ENCODE measurements at places on chromosomes 6 and 20.

DNA sequence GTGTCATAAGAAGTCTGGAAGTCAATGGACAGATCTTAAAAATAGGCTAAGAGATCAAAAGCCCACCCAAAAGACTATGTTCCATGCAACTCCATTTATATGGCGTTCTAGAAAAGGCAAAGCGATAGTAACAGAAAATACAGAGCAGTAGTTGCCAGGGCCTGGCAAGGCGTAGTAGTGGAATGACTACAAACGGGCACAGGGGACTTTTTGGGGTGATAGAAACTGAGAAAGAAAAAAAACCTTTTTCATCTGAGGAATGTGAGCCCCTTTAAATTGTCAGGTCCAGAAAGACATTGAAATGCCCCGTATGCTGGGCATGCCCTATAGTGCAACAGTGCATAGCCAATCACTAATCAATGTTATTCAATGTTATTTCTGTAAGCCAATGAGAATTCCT, 47.2 kb upstream of the FAM50B start:
- no peaks in the 10 kb centered on the region for H3K36me3 ChIP-seq
- DNase-seq: no peak
- no peaks in the 10 kb centered on the region for H3K27me3 ChIP-seq
- H3K4me1 ChIP-seq: peaks cover 43% of the 10 kb centered on the region
- H3K27ac ChIP-seq: peak overlapping the region; percentile 97

- no peak overlapping the region for H3K4me3 ChIP-seq
- H3K27ac ChIP-seq: no peak overlapping the region
- no peaks in the 10 kb centered on the region for H3K36me3 ChIP-seq
- no peaks in the 10 kb centered on the region for H3K4me1 ChIP-seq
- DNase-seq: no peak
These were observed 18.7 kb downstream of the HLA-DMB start for GRCh38 chr6:32922083-32922482.

- H3K27ac ChIP-seq: peak overlapping the region; percentile 53
- H3K36me3 ChIP-seq: peaks cover 79% of the 10 kb centered on the region
- no peak overlapping the region for H3K4me3 ChIP-seq
- no peak for DNase-seq
- H3K27me3 ChIP-seq: no peaks in the 10 kb centered on the region
These were observed 40.1 kb upstream of the ZBP1 start for GRCh38 chr20:57660181-57660921.

DNA sequence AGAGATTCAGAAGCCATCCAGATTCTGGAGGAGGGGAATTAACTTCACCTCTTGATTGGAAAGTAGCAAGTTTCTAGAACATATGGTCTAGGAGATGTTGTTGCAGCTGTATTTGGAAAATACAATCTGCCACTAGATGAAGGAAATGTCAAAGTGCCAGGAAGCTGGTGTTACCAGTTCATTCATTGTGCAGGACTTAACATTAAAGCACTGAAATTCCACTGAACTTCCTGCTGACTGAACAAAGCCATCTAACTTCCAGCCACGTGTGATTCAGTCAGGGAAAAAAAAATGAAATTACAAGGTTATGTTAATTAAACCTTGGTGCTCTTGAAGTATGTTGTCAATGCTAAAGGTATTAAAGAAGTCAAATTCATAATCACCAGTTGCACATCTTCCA, 321.5 kb upstream of the SASH1 start:
- no peak overlapping the region for H3K27ac ChIP-seq
- no peak for DNase-seq
- H3K4me1 ChIP-seq: no peaks in the 10 kb centered on the region
- no peak overlapping the region for H3K4me3 ChIP-seq

DNA sequence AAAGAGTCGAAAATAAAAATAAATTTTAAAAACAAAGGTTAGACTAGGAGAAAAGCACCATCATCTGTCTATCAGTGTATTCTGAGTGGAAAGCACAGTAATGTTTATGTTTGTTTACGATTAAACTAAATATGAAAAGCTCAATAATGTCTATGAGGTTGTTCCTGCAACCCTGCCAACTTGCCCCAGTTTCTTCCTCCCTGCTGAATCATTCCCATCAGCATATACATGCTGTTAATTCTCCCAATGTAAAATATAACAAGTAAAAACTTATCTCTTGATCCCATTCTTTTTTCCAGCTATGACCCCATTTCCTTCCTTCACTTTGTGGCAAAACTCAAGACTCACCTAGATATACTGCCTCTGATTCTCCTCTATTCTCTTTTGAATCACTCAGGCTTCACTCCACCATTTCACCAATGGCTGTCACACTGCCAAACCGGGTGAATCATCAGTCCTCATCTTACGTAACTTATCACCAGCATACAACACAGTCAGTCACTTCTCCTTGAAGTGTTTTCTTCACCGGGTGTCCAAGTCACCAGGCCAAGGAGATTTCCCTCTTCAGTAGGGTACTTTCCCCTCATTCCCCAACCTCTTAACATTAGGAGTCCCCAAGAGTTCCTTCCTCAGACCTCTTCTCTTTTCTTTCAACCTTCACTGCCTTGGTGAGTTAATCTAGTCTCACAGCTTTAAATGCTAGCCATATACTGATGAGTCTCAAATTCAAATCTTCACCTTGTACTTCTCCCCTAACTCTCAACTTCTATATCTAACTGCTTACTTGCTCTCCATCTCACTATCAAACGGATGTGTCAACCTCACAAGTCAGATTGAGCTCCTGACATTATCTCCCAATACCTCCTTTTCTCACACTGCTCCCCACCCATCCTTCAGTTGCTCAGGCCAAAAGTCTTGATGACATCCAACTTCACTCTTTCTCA, 6.2 kb downstream of the TMEM242 start:
- H3K36me3 ChIP-seq: peaks cover 47% of the 10 kb centered on the region
- DNase-seq: no peak
- peak overlapping the region; percentile 31 for H3K27ac ChIP-seq
- peaks cover 14% of the 10 kb centered on the region for H3K4me1 ChIP-seq
- no peaks in the 10 kb centered on the region for H3K27me3 ChIP-seq

DNA sequence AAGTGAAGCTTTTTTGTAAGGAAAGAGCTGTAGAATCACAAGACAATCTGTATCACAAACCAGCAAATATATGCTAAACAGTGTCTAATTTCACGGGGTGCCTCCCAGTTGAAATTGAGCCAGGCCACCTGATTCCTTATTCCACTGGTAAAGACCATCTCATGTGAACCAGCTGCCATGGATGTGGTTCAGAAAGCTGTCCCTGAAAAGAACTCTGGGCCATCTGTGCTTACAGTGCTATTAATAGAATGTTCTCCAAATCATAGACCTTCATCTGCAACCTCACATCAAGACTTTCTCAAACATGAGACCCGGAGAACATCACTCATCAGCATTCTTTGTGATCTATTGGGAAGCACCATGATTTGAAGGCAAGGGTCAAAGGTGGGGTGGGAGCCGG, 89.7 kb downstream of the FBXO5 start:
- H3K4me3 ChIP-seq: no peak overlapping the region
- DNase-seq: no peak
- no peak overlapping the region for H3K27ac ChIP-seq
- peaks cover 5% of the 10 kb centered on the region for H3K4me1 ChIP-seq
- peaks cover 4% of the 10 kb centered on the region for H3K27me3 ChIP-seq
- no peaks in the 10 kb centered on the region for H3K36me3 ChIP-seq

- H3K4me3 ChIP-seq: no peak overlapping the region
- peaks cover 84% of the 10 kb centered on the region for H3K36me3 ChIP-seq
- no peak overlapping the region for H3K27ac ChIP-seq
- H3K27me3 ChIP-seq: no peaks in the 10 kb centered on the region
These were observed 27.4 kb upstream of the LRRN4 start for GRCh38 chr20:6081236-6081635.

DNA sequence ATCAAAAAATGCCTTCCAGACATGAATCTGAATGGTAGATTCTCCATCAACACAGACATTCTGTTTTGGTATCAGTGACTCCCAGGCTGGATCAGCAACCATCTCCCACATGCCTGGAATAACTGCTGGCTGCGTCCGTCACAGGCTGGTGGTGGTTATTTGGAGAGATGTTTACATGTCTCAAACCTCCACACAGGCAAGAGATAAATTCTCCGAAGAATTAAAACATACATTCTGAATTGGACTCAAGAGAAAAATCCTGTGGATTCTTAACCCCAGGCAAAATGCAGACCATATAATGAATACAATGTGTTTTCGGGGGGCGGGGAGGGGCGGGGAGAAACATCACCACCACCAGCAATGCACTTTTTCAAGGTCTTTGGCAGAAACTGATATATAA, 108.2 kb downstream of the THBS2 start:
- no peaks in the 10 kb centered on the region for H3K4me1 ChIP-seq
- H3K27me3 ChIP-seq: no peaks in the 10 kb centered on the region
- no peaks in the 10 kb centered on the region for H3K36me3 ChIP-seq
- H3K27ac ChIP-seq: no peak overlapping the region

- peaks cover 52% of the 10 kb centered on the region for H3K4me1 ChIP-seq
- no peaks in the 10 kb centered on the region for H3K27me3 ChIP-seq
- no peaks in the 10 kb centered on the region for H3K36me3 ChIP-seq
- H3K4me3 ChIP-seq: no peak overlapping the region
- peak; percentile 91 for DNase-seq
These were observed 54.1 kb downstream of the FGD2 start for GRCh38 chr6:37059344-37060194.

GRCh38 chr20:63008541-63009044, 1.8 kb upstream of the BHLHE23 start:
- H3K27me3 ChIP-seq: peaks cover 98% of the 10 kb centered on the region
- no peak overlapping the region for H3K27ac ChIP-seq
- H3K36me3 ChIP-seq: no peaks in the 10 kb centered on the region
- DNase-seq: no peak
- H3K4me3 ChIP-seq: no peak overlapping the region

GRCh38 chr6:113125626-113126025, 731.5 kb upstream of the MARCKS start:
- DNase-seq: no peak
- H3K4me1 ChIP-seq: peaks cover 26% of the 10 kb centered on the region
- no peaks in the 10 kb centered on the region for H3K36me3 ChIP-seq
- no peaks in the 10 kb centered on the region for H3K27me3 ChIP-seq
- H3K4me3 ChIP-seq: no peak overlapping the region
- H3K27ac ChIP-seq: no peak overlapping the region

GRCh38 chr20:38267296-38267695, 6.8 kb upstream of the KIAA1755 start:
- H3K36me3 ChIP-seq: no peaks in the 10 kb centered on the region
- H3K27ac ChIP-seq: no peak overlapping the region
- no peak overlapping the region for H3K4me3 ChIP-seq
- no peak for DNase-seq
- H3K4me1 ChIP-seq: peaks cover 17% of the 10 kb centered on the region

DNA sequence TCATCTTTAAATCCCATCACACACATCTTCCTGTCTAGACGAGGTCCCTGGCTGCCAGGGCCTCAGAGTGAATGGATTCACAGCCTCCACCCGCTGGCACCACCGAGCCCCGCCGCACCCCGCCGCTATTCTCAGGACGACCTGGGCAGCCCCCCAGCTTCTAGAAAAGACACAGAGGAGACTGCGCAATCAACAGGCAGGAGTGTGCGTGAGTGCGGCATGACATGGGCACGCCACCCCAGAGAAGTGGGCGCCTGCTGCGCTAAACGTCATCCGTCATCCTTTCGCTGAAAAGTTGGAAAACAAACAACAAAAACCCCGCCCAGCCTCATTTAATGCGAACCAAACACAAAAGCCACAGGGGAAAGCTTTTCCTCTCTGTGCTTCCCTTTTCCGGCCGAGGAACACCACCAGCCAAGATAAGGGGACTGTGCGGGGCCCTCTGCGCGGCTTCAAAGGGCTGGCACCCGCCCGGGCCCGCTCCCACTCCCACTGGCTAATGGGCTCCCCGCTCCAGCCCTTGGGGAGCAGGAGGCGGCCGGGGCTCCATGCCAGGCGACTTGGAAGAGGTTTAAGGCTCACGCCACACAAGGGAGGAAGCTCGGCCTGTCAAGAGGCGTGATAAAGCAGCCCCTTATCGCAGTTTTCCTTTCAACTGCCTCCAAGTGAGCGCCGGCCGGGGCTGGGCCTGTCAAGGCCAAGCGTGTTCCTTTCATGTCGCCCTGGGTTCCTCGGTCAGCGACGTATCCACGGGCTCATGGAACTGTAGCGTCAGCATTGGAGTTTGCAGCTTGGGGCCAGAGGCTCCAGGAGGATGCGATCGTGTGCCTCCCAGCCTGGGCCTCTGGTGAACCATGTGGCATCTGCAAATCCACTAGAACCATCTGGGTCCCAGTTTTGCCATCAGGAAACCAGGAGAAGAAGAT, 50.1 kb downstream of the NFATC2 start:
- peaks cover 9% of the 10 kb centered on the region for H3K4me1 ChIP-seq
- H3K36me3 ChIP-seq: no peaks in the 10 kb centered on the region
- no peaks in the 10 kb centered on the region for H3K27me3 ChIP-seq
- H3K27ac ChIP-seq: no peak overlapping the region
- no peak overlapping the region for H3K4me3 ChIP-seq

DNA sequence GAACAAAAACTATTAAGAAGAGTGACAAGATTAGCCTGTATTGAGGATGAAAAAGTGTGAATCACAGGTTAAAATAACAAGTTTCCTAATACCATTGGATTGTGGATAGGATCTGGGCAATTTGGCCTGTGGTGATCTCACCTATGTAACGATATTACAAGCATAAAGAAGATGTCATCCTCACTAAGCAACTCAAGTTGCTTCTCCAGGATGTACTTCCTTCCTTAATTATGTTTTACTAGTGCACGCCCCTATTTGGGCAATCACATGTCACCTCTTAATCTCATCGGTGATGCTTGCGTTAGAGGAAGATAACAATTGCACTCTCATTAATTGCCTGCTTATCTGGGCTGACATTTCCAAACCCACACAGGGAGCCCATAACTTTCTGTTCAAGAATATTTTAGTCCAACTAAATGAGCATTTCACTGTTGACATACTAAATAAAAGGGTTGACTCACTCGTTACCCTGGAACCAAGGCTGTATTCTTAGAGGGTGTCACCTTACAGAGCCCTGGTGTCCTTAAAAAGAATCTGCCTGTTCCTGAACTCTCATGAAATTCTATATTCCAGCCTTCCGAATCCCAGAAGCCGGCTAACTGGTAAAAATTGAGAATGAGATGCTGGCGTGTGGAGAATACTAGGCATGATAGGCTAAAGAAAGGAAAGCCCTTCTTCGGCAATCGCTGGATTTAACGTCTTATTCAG, 88.2 kb upstream of the ATXN1 start:
- peaks cover 12% of the 10 kb centered on the region for H3K4me1 ChIP-seq
- no peak overlapping the region for H3K4me3 ChIP-seq
- no peaks in the 10 kb centered on the region for H3K36me3 ChIP-seq
- H3K27me3 ChIP-seq: no peaks in the 10 kb centered on the region
- DNase-seq: no peak
- peak overlapping the region; percentile 26 for H3K27ac ChIP-seq
